ENCODE measurements at places on chromosomes 2 and 18.

GRCh38 chr2:9782197-9782719, 61.0 kb upstream of the TAF1B start:
- peak; percentile 43 for DNase-seq

- no peak for DNase-seq
Measured at GRCh38 chr2:61619561-61619960, 81.4 kb upstream of the XPO1 start.

GRCh38 chr2:72211777-72212485, 64.3 kb upstream of the CYP26B1 start:
- DNase-seq = no peak

GRCh38 chr2:235043762-235044500, 92.1 kb downstream of the SH3BP4 start:
- no peak for DNase-seq

DNA sequence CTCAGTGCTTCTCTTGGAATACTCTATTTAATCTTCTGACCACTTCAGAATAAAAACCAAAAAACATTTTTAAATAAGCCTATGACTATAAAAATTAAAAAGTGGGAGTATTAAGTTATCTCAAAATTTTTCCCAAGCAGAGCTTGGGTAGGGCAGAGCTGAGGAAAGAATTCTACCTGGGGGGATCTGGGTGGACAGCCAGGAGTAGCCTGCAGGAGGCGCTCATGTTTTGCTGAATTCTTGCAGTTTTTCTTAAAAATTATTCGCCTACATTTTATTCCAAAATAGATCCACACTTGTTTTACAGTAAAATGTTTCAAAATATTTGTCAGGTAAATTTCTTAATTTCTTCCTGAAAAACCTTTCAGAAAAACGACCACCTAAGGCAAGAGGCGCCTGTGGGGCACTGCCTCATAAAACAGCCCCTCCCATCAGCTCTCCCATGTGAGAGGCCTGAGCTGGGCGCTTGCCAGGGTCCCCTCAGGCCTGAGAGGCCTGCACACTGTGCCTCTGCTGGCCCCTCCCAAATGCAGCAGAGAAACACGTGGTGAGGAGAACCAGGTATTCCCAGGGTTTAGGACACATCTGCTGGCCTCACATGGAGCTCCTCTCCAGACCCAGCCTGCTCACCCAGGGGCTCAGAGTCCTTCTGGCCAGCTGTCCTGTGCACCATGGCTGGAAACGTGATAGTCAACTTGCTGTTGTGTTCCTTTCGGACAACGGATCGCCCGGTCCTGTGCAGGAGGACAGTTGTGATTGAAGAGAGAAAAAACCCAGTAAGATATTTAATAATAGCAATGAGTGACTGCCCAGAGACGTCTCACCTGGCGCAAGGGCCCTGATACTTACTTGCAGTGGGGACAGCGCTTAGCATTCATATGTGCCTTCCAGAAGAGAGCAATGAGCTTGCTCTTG, 17.5 kb downstream of the POLR1A start:
- DNase-seq = no peak

DNA sequence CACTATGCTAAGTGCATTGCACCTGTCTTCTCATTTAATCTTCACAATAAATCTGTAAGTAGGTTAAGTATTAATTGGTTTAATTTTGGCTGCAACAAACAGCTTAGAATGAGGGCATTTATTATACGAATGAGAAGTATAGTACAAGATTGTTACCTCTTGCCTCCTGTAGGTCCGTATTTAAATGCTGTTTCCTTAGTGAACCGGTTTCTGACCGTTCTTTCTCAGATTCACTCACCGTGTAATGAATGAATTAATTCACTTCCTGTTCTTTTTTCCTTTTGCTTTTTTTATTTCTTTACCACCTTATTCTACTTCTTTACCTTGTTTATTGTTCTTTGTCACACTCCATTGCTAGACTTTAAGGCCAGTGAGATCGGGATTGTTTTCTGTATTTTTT, 153.8 kb upstream of the RASGRP3 start:
- DNase-seq = no peak

DNA sequence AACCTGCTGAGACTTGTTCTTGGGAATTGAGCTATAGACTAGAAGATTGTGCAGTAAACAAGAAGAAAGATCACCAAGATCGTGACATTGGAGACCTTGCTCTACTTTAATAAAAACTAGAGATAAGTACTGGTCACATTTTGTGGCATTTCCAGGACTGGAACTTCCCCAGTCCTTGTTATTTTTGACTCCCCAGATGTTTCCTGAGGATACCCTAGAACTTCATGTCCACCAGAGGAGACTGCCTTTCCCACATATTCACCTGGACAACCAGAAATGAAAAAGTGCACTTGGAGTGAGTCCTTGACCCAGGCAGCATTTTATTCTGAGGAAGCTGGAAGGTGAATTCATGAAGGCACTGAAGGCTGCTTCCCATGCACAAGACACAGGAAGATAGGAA, 5.7 kb downstream of the CD207 start:
- no peak for DNase-seq

DNA sequence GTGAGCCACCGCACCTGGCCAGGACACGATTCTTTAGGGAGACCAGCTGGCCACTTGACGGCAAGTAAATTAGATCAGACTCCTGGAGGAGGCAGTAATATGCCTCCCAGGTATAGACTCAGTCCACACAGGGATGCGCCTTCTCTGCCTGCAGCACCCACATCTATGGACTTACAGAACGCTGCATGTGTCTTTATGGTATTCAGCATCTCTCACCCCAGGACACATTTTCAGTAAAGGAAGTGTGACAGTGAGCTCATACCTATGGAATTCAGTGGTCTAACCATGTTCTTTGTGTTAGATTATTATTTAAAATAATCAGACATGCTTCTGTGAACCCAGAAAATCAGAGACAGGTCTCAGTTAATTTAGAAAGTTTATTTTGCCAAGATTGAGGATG, 5.9 kb upstream of the NARS1 start:
- no peak for DNase-seq

- DNase-seq = no peak
Measured at GRCh38 chr2:232876978-232877441, 6.9 kb downstream of the SNORC start.
